ENCODE measurements at places on chromosomes 1 and 21.
A peak's percentile ranks its signal among the peaks of the same experiment; 100 is the strongest.

DNA sequence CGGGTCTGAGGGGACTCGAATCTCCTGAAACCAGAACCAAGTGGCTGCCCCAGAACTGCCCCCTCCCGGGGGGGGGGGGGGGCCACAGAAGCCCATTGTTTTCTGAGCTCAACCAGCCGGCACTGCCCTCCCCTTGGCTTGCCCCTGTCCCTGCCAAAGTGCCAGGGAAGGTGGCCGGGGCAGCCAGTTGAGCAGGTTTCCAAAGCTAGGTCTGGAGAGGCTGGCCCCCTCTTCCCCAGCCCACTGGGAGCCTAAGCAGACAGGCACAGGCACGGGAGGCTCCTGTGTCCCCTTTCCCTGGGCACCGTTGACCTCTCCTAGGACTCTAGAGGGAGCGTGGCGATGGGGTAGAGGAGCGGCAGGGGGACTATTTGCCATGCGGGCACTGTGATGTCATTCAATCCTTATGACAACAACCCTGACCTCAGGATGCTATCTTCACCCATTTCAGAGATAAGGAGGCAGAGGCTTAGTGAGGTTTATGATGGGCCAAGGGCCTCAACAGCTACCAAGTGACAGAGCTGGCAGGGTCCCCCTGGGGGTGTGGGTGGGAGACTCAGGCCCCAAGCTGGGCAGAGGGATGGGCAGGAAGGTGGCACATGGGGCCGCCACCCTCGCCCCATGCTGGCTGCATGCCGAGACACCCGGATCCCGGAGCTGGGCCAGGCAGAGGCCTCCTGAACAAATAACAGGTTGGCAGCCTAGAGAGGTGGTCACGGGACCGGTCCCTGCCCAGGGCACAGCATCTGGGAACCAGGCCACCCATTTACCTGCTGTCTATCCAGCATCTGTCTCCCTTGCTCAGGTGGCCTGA is 35.0 kb downstream of the RAP1GAP start:
- no peak for DNase-seq

- DNase-seq = no peak
These were observed 3.5 kb downstream of the GNAT2 start for GRCh38 chr1:109615879-109616278.

DNA sequence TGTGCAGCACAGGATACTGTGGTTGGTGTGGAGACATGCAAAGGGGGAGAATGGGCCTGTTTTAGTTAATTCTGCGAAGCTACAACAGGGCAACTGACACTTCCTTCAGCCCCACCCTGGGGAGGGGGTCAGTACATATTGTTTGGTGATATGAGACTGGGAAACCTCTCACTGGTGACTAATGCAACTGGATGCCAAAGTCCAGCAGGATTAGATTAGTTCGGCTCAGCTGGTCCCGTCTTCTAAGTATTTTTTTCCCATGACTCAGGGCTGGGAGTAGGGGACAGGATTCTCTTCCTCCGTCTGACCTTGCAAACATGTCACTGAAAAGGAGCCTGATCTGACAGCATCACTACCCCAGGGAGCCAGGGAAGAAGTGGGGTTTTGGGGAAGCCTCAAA is 43.0 kb downstream of the PLXNA2 start:
- no peak for DNase-seq

- no peak for DNase-seq
These were observed 16.9 kb downstream of the MTFR1L start for GRCh38 chr1:25836695-25837094.

DNA sequence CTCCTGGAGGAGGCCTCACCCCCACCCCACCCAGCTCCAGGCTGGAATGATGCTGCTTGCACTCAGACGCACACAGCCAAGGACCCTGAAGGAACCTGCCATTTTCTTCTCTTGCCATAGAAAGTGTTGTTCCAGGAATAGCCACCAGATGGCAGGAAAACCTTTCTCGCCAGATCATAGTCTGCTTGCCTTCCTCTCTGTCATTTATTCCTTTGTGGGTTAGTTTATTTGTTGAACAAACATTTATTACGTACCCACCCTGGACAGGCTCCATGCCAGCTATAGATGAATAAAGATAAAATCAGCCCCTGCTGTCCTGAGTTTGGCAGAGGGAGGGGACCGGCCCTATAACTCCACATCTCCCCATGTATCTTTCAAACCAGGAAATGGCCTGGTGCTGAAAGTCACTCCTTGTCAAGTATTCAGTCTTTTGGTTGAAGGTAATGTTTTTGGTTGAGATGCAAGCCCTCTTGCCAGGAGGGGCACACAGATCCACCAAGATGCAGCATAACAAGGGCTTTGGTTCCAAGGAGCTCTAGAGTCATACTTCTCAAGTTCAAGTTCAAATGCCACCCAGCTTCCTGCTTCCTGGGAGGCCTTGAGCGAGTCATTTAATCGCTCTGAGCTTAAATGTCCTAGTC is 7.0 kb upstream of the KCNC4 start:
- DNase-seq = no peak

DNA sequence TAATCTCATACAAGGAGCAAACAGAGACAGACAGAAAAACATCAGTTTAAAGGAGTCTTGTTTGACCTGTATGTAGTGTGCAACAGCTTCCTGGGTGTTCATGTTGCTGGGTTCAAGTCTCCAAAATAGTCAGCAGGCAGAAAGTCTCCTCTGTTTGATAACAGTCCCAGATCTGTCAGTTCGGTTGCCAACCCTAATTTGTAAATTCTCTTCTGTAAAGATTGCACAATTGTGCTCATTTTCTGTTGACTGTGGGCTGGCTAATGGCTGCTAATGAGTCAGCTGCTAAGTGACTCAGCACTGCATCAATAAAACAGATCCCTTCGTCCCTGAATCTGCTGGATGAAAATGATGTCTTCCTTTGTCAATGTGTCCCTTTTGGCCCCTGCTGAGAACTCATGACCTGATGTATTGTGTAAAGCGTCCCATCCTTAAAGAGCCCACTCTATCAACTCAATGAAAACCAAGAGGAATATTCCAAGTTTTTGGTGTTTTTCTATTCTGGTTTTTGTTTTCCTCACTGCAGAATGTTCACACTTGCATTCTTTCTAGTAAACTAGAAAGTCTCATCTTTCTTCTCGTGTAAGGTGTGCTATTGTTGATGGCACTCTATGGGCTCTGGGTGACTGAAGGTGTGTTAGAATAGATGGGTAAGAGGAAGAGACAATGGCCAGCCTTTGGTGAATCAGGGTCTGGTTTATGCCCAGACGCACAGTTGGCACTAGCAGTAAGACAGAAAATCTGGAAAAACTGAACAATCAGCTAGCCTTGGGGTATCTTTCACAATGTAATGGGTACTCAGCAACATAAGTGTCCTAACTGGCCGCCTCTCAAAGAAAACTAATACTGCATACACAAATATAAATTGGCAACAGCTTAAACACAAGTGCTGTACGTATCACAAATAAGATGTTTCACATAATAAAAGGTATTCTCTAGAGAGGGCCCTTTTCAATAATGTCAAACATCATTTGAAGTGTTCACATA is 75.1 kb upstream of the SIPA1L2 start:
- DNase-seq = no peak

DNA sequence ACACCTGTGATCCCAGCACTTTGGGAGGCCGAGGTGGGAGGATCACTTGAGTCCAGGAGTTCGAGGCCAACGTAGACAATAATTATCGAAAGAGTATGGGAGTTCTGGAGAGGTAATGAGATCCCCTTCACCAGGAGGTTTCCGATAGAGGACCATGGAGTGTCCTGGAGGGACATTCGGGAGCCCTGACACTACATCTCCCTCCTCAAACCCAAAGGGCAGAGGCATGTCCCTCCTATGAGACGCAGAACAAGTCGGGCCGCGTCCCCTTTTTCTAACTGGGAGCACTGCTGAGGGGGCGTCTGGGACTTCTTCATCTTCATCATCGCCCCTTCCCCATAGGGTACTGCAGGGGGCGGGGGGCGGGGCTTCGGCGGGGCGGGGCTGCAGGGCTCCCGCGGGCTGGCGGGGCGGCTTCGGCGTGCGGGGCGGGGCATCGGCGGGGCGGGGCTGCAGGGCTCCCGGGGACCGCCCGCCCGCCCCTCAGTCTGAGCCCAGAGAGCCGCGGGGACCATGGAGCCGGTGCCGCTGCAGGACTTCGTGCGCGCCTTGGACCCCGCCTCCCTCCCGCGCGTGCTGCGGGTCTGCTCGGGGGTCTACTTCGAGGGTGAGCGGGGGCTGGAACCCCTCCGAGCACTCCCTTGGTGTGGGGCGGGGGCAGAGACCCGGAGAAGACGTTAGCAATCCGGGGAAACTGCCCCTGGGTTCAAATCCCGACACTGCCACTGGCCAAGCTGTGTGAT is at the start of gene THEMIS2:
Gene THEMIS2, plus strand, starts transcription at position 486 of the 743 bp plus-strand sequence. Its CDS starts 28 bp downstream, at position 514.
- DNase-seq = peak; percentile 74

GRCh38 chr1:227546598-227547309 is 16.6 kb upstream of the ZNF678 start:
- DNase-seq = no peak

DNA sequence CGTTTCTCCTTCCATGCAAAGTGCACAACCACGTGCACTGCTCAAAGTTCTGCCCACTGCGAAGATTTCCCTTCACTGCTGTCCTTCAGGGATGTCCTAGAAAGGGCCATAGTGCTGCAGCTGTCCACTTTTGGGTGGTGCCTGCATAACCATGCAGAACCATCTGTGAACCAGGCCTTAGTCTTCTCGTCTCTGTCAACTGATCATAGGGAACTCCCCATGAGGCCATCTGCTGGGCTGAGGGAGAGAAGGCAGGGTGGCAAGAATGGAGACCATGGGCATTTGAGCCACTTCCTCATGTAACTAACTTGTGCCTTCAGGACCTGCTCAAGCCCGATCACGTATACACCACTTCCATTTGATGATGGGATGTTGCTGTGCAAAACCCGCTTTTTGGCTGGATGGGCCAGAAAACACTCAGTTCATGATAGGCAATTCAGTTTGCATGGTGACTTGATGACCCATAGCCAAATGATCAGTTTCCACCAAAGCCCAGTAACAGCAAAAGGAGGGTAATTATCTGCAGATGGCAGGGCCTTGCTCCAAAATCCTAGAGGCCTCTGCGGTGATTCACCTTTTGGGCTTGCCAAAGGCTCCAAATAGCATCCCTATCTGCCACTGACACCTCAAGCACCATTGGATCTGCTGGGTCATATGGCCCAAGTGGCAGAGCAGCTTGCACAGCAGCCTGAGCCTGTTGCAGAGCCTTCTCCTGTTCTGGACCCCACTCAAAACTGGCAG is 9.5 kb downstream of the ST6GALNAC5 start:
- DNase-seq = no peak

GRCh38 chr1:206898915-206899431 is 1.7 kb downstream of the IL24 start:
- DNase-seq = no peak

DNA sequence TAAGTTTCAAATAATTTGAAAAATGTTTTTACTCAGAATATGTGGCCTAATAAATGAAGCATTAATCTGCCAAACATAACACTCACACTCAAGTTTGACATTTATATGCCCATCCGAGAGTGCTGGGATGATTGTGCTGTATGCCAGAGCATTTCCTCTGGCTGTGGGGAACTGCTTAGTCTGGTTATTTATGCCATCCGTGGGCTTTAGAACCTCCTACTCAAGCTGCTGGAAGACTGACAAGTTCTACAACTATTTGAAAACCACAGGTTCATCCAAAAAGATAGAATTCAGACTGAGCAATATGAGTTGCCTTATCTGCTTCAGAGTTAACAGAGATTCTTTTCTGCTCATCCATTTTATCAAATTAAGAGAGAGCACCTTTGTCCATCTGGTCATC is 25.9 kb downstream of the PCNX2 start:
- DNase-seq = no peak

- DNase-seq = no peak
These were observed 5.6 kb downstream of the OSBPL9 start for GRCh38 chr1:51622455-51622913.

DNA sequence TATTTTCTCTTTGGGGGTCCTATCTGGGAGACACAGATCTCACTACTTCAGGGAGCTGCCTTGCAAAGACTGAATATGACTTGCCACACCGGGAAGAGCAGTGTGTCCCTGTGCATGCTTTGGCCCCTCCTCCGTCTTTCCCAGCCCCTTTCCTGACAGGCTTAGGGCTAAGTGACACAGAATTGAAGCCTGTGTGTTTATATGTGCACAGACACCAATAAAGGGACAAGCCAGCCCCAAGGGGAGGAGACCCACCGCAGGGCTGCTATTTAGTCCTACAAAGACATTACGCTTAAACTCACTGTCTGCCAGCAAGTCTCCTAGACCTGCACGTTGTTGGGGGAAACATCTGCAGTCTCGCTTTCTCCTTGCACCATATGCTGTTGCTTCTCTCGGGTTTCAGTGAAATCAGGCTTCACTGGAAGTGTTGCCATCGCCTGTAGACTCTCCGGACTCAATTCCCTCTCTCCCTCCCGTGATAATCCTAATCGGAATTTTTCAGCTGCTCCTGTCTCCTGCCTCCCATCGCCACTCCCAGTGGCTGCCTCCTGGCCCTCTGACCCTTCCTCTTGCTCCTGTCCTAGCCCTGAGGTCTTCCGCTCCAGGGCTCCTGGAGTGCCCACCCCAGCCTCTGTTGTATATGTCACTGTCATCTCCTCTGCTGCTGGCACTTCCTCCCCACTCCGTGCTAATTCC is 58.5 kb upstream of the LRRC53 start:
- DNase-seq = no peak

DNA sequence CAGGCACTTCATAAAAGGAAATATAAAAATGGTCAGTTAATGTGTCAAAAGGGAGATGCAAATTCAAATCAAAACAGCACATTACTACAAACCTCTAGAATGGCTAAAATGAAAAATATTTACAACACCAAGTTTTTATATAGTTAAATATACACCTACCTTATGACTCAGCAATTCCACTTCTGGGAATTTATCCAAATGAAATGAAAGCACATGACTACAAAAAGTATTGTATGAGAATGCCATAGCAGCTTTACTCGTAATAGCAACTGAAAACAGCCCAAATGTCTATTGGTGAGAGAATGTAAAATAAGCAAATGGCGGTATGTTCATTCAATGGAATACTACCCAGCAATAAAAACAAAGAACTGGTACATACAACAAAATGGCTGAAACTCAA is 175.8 kb upstream of the SPAG17 start:
- DNase-seq = no peak

DNA sequence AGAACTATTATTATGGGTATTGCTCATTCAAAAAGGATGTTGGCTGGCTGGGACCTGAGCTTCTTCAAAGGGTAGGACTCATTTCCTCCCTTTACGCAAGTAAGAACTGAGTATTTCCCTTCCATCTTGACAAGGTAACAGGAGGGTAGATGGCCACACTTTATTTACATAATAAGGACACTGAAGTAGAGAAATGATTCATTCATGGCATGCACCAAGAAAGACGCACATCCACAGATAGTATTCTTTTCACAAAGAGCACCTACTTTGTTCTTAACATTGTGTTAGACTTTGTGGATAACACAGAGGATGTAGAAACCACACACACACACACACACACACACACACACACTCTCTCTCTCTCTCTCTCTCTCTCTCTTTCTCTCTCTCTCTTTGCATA is 82.9 kb downstream of the FAM78B start:
- DNase-seq = no peak

GRCh38 chr1:68010090-68010489 is 40.3 kb downstream of the DIRAS3 start:
- no peak for DNase-seq

- no peak for DNase-seq
These were observed 9.4 kb upstream of the FMO3 start for GRCh38 chr1:171081314-171081753.

DNA sequence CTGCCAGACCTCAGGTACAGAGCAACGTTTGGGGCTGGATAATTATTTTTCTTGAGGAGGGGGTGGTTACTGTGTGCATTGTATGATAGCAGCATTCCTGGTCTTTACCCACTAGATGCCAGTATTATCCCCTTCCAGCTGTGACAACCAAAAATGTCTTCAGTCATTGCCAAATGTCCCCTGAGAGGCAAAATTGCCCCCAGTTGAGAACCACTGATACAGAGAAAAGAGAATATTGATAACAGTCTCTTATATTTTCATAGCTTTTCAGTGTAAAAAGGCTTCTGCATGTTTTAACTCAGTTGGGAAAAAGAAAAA is 51.8 kb upstream of the SYT14 start:
- DNase-seq = no peak
